ENCODE measurements at places on chromosomes 16 and 17. TPM values are rescaled to one million over a fixed set of nuclear protein-coding genes. Genes with fewer than 3 reads are reported as not detected.

DNA sequence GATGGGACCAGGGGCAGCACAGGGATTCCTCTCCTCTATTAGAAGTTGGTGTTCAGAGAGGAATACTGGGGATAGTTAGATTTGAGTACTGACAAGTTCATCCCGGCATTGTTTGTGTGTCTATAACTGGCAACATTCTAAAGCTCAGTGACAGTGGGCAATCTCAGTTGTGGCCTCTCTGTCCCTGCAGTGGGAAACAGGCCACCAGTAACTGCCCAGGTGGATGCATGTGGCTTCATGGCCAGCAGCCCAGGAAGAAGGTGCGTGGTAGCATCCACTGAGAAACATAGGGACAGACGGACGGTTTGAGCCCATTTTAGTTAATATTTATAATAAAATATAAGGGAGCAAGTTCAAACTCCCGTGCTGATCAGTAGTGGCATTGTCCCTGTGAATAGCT is 51.5 kb downstream of the B9D1 start:
- DNase-seq: no peak

- no peak for DNase-seq
These were observed 52.5 kb downstream of the TMEM114 start for GRCh38 chr16:8537691-8538342.

DNA sequence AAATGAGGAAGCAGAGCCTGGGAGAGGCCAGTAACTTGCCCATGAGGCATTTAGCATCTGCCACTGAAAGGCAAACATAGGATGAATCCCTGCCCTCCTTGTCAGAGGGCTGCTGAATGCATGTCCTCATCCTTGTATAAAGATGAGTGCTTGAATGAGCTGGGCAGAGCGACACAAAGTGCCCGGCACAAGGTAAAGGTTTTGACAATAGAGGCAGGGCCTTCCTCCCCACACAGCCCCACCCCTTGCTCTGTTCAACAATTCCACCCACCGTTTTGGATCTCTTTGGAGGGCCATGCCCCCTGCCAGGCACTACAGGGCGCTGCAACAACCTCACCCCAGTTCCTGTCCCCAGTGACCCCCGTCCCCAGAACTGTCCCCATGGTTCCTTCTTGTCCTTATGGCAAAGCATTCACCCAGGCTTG is 1.4 kb upstream of the KRT19 start:
- no peak for DNase-seq

DNA sequence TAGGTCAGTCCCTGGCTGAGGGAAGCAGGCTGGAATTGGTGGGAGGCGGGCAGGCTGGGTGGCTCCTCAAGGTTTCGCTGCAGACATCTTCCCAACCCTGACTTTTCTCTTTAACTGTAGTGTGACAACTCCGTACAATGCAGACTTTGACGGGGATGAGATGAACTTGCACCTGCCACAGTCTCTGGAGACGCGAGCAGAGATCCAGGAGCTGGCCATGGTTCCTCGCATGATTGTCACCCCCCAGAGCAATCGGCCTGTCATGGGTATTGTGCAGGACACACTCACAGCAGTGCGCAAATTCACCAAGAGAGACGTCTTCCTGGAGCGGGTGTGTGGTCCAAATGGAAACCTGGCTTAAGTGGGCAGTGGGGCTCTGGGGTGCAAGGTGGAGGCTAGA is 15.0 kb downstream of the POLR2A start:
- DNase-seq: no peak

Gene SLC5A10
- 0.17 TPM for total RNA-seq

All from naive thymus-derived CD4-positive, alpha-beta T cell (primary cell).